Stimulated activated CD4-positive, alpha-beta T cell treated with anti-CD3 and anti-CD28 coated beads, Interleukin-1b, Interleukin-23, amount 100 ng/mL, for 1 hour (primary cell): ENCODE measurements at places on chromosomes 4 and X.

GRCh38 chrX:152810403-152810802 lies 20.2 kb downstream of the CETN2 start:
- DNase-seq: no peak

GRCh38 chr4:174225349-174226049 lies 58.0 kb downstream of the FBXO8 start:
- DNase-seq: no peak

DNA sequence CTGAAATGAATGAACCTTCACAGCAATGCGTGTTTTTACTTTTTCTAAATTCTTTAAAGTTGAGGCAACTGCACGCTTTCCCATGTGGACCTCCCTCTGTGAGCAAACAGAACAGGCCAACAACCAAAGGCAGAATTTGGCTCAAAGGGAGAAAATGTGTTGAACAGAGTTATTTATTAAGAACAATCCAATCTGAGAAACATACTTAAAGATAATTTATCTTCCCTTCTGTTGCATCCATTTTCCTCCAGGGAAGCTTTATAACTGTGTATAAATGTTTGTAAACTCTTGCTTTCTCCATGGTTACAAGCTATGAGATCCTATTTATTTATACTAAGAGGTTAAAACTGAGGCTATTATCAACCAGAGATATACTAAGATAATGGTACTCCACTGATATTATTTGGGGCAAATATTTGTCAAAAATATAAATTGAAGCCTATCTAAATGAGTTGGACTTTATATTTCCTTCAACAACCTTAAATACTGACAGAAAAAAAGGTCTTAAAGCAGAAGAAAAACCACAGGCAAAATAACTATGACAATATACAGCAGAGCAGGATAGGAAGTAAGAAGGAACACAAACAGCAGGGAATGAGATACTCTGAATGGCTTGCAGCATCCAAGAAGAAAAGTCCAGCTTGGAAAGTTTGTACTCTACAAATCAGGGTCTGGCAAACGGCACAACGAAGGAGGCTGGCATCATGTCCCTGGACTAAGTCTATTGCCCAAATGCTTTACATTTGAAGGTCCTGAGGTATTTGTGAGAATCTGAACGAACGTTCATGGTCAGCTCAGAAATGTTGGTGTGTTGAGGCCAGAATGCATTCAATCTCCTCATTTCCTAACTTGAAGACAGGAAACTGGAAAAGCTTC lies 663.2 kb upstream of the INTU start:
- DNase-seq: no peak

DNA sequence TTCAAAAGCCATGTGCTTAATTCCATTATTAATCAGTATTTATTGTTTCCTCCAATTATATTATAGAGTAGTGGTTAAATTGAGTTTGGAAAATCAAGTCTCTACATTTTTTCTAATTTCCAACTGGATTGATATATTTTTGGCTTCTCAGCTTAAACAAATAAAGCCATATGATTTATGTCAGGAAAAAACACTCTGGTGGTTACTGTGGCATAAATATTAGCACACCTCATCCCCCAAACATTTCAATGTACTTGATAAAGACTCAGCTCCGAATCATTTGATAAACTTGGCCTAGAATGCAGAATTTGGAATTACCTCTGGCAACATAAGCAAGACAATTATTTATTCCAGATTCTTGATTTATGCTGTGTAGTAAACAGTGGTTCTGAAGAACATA lies 2313.8 kb downstream of the ARAP2 start:
- DNase-seq: no peak

GRCh38 chrX:12843061-12843667 lies 23.7 kb upstream of the TLR7 start:
- no peak for DNase-seq

DNA sequence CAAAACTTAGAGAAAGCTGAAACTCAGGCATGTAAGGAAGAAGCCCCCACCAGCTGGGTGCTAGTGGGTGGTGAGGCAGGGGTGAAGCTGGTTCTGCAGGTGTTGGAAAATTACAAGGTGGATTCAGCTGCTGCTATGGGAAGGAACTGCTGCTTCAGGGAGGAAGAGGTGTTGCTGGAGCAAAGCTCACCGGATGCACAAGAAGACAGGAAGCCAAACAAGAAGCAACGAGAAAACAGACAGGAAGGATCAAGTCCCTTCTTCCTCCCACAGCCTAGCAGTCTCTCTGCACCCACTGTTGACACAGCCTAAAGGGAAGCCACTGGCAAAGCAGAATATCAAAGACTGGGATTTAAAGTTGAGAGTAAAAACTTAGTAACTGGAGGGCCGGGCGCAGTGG lies 100.2 kb upstream of the JADE1 start:
- no peak for DNase-seq

DNA sequence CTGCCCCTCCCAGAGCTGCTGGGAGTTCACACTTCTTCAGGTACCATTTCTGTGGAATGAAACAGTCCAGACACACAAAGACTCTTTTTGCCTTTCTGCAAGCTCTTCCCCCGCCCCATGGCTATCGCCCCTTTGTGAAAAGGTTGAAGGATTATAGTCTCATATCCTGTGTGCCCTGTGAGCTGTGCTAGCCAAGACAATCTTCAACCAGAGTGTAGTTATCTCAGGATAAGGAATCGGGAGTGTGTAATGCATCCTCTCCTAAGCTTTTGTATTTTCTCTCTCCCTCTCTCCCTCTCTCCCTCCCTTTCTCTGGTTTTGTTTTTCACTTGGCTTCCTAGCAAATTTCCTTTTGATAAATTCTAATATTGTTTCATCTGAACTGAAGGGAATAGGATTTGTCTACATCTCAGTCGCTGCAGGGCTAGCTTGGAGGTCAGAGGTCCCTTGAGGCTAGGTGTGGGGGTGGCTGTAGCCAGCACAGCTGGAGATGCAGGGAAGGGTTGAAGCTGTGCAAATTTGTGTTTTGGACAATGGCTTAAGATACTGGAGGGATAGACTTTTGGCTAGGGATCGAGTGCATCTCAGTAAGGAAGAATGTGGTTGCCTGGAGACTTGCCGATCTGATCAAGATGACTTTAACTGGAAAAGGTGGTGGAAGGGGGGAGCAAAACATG lies 74.6 kb upstream of the NALF2 start:
- no peak for DNase-seq
